Caudate nucleus (tissue), 63 donors: ENCODE measurements at places on chromosomes 2 and 18.

- DNase-seq = no peak
These were observed 41.3 kb upstream of the KCNE4 start for GRCh38 chr2:223010641-223011040.

DNA sequence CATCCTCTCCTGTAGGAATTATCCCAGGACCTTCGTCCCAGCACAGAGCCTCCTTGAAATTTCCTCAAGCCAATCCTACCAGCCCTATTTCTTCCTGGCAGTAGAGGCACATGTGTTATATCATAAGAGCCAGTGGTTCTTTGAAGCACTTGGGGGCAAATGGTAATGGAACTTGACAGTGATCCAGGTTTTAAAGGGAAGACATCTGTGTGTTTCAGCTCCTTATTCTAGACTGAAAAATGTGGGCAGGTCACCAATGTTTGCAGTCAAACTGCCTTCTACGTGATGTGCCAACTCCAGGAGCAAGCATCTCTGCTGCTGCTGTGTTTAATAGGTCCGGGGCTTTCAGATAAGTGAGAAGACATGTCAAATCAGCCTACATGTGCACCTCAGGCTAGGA is 157.1 kb downstream of the GALNT14 start:
- no peak for DNase-seq

DNA sequence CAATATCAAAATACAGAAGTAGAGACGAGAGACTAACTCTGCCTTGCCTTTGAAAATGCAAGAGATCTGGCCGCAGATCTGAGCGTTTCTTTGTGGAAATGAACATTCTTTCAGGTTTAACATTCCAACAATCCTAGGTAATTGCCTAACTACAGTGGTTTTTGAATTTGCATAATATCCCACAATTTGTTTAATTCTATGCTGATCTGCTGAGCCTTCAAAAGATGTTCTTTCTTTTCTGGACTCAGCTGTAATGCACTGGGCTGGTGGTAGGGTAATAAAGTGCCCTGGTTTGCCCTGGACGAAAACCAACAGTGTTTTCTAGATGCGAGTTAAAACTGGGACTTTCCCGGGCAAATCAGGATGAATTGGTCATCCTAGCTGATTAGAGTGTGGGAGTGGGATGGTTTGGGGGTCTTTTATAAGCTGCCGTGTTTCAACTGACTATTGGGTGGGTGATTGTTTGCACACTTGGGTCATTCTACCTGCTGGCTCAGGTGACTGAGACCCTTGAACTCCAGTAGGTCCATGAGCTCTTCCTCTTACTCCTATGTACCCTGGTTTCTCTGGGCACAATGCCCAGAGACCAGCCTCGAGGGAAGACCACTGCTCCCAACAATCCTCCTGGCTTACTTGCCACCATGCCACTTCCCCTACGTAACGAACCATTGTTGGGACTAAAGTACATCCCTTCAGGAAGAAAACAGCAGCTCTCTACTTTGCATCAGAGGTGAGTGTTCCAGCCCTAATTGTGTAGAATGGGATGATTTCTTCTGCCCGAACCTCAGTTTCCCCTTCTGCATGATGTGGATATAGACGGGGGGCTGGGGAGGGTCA is 3.4 kb upstream of the PAX8 start:
- DNase-seq = no peak

DNA sequence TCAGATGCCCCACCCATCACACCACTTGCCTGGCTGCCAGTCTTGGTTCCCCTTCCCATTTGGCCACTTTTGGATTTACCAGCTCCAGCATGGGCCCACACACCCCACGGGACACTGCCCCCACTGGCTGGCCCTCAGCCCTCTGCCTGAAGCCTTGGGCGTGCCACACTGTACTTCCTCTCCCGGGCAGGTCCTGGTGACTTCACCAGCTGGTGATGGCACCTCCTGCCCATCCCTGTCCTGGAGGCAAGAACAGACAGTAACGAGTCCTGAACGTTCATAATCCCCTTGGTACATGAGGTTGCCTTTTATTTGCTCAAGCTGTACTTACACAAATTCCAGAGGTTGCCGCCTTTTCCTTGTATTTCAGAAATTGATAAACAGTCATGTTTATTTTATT is 81.1 kb downstream of the TMEM17 start:
- no peak for DNase-seq
